ENCODE measurements at places on chromosomes 16 and 17.
A peak's percentile ranks its signal among the peaks of the same experiment; 100 is the strongest.

GRCh38 chr17:8728971-8729370 is 15.7 kb downstream of the CCDC42 start:
- no peak for DNase-seq

GRCh38 chr17:229709-230394 is 48.4 kb upstream of the DOC2B start:
- DNase-seq, result no peak

- no peak for DNase-seq
Measured at GRCh38 chr17:28724500-28725165, 1.4 kb downstream of the TLCD1 start.

- DNase-seq, result no peak
Measured at GRCh38 chr17:77733576-77734296, 224.8 kb upstream of the TNRC6C start.

- no peak for DNase-seq
Measured at GRCh38 chr16:84888450-84888849, 68.7 kb downstream of the CRISPLD2 start.

- no peak for DNase-seq
Measured at GRCh38 chr16:10154389-10154788, 27.8 kb downstream of the GRIN2A start.

GRCh38 chr16:84199861-84200260 is 8.9 kb downstream of the ADAD2 start:
- DNase-seq, result no peak

GRCh38 chr16:87635541-87636049 is 33.3 kb downstream of the JPH3 start:
- DNase-seq, result peak; percentile 8

DNA sequence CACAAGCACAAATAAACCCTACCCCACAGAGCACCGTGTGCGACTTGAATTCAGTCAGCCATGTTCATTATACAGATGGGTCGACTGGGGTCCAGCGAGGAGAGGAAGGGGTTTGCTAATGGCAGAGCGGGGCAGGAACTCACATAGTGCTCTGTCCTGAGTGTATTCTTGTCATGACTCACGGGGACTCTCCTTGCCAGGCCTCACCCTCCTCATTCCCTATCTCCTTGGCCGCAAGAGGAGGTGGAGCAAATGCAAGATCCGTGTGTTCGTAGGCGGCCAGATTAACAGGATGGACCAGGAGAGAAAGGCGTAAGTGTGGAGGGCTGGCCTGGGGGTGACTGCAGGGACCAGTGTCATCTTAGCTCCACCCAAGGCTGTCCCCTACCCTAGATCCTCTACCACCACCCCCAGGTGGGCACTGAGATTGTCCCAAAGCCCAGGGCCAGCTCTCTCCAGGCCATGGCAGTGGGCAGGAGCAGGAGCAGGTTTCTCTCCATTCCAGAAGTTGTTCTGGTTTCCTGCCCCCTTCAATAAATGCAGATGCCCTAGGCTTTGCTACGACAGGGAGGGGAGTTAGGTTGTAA is 29.4 kb downstream of the SLC12A3 start:
- no peak for DNase-seq

- no peak for DNase-seq
Measured at GRCh38 chr17:46730679-46731078, 87.8 kb downstream of the WNT3 start.

DNA sequence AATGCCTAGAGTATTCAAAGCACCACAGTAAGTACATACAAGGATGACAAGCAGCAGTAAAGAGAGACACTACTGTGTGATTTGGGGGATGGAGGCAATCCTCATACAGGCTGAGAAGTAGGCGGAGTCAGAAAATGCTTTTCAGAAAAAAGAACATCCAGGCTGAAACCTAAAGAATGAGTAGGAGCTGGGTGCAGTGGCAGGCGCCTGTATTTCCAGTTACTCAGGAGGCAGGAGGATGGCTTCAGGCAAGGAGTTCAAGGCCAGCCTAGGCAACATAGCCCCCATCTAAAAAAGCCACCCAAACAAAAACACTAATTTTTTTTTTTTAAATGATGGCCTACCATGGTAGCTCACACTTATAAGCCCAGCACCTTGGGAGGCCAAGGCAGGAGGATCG is 10.3 kb downstream of the KANSL1 start:
- no peak for DNase-seq

DNA sequence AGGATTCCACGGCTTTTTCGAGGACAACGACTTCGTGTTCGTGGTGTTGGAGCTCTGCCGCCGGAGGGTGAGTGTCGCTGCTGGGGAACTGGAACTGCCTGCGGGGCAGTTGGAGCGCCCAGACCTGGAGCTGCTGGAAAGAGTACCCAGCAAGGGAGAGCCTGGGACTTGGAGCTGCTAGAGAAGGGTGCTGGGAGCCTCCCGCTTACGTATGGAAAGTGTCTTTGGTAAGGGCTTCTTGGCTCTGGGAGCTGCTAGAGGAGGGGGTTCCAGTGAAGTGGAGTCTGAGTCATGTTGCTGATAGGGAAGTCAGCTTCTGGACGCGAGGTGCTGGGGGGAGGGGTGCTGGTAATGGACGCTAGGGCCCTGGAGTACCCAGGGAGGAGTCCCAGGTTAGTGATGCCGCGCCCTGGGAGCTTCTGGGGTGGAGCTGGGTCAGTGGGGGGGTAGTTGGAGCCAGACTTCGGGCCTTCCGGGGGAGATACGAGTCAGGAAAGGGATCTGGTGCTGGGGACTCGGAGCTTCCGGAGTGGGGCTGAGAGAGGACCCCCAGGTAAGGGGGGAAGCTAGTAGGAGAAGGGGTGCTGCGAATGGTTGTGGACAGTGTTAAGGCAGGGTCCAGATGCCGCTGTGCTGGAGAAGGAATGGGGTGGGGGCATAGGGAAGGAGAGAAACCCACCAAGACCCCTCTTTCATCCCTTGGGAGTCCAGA is 741 bp downstream of the PLK1 start:
- peak; percentile 30 for DNase-seq

DNA sequence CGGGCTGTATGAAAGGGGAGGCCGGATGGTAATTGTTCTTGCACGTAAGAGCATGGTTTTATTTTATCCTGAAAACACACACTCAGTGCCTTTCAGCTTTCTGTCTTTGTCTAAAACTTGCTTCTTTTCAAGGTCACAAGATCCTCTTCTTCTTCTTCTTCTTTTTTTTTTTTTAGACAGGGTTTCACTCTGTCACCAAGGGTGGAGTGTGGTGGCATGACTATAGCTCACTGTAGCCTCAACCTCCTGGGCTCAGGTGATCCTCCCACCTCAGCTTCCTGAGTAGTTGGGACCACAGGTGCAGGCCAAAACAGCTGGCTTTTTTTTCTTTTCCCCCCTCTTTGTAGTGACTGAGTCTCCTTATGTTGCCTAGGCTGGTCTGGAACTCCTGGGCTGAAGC is 15.9 kb upstream of the ZNF629 start:
- DNase-seq, result no peak

- no peak for DNase-seq
Measured at GRCh38 chr17:32277284-32277683, 11.7 kb downstream of the RHBDL3 start.

DNA sequence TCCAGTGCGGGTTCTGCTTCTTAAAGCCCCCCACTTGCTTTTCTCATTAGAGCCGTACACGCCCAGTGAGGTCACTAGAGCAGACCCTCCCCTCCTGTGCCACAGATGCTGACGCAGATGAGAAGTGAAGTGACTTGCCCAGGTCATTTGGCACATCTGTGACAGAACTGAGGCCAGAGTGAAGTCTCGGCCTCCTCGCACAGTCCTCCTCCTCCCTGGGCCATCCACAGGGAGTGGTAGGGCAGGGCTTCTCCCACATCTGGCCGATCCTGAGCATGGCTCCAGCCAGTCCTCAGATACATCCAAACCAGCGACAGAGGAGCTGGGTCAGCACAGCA is 15.3 kb upstream of the TBX2 start:
- DNase-seq, result no peak

GRCh38 chr16:16096121-16096857 is 127.0 kb downstream of the ABCC6 start:
- DNase-seq, result no peak

DNA sequence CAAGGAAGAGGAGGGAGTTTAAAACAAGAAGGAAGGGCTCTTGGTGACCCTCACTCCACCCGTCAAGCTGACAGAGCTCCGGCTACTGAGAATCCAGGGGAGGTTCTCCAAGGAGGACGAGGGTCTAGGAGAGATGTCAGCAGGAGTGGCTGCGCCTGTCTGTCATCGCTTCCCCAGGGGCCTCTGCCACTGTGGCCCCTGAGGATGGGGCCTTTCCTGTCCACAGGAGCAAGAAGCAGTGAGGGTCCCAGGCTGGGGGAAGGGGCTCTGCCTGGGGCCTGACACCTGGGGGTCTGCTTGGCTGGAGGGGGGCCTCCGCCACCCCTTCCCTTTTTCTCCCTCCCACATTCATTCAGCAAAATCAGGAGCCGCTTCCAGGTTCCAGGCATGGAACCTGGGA is 66.5 kb upstream of the TNRC6C start:
- DNase-seq, result no peak

- DNase-seq, result no peak
Measured at GRCh38 chr17:59621771-59622170, 2.1 kb downstream of the CLTC start.

- no peak for DNase-seq
Measured at GRCh38 chr16:30087181-30087898, 4.4 kb downstream of the TBX6 start.

DNA sequence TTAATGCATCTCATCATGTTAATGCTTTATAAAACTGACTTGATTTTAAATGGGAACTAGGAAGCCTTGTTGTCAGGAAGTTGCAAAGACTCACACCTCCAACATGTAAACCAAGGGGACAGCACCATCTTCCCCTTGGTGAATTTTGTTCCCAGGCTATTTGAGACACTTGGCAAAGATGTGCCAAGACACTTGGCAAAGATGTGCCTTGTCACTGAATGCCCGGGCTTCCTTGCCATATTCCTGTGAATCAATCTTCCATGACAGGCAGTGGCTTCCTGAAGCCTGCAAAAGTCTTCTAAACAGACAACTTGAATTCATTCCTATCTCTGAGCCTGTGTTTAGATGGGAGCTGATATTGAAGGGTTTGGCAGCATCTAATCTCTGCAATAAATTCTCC is 465.4 kb upstream of the C16orf82 start:
- DNase-seq, result no peak

DNA sequence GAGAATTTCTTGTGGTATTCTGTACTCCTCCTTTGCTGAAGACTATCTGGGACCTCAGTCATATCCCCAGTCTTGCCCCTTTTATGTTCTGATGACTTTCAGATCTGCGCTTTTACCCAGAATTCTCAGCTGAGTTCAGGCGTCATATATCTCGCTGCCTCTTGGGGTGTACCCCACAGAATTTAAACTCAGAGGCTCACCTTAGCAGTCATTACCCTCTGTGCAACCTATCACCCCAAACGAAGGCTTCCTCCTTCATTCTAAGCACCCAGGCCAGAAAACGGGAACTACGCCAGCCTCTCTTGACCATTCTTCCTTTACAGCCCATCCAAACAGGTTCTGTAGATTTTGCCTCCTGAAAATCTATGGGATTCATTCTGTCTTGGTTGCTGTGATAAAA is 574.8 kb upstream of the C16orf82 start:
- DNase-seq, result no peak

DNA sequence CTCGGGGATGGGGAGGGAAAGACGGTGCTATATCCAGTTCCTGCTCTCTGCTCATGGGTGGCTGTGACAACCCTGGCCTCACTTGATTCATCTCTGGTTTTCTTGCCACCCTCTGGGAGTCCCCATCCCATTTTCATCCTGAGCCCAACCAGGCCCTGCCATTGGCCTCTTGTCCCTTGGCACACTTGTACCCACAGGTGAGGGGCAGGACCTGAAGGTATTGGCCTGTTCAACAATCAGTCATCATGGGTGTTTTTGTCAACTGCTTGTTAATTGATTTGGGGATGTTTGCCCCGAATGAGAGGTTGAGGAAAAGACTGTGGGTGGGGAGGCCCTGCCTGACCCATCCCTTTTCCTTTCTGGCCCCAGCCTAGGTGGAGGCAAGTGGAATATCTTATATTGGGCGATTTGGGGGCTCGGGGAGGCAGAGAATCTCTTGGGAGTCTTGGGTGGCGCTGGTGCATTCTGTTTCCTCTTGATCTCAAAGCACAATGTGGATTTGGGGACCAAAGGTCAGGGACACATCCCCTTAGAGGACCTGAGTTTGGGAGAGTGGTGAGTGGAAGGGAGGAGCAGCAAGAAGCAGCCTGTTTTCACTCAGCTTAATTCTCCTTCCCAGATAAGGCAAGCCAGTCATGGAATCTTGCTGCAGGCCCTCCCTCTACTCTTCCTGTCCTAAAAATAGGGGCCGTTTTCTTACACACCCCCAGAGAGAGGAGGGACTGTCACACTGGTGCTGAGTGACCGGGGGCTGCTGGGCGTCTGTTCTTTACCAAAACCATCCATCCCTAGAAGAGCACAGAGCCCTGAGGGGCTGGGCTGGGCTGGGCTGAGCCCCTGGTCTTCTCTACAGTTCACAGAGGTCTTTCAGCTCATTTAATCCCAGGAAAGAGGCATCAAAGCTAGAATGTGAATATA is 4.8 kb upstream of the LASP1NB start:
- no peak for DNase-seq

DNA sequence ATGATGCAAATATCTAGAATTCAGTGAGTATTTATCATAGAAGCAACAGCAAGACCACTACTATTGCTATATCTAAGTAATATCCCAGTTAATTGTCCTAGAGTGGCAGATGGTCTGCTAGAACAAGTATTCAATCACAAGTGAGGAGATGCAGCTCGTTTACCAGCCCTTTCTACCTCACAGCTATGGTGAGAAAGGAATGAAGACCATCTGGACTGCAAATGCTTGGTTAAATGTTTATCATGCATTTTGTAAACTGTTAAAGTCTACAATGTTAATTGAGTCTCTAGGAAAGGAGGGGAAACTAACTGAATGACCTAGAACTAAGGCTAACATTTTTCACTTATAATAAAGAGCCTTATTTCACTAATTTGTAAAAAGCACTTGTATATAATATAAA is 52.5 kb downstream of the CNOT1 start:
- no peak for DNase-seq

GRCh38 chr17:56834380-56835263 is 671 bp downstream of the DGKE start:
- peak; percentile 36 for DNase-seq

DNA sequence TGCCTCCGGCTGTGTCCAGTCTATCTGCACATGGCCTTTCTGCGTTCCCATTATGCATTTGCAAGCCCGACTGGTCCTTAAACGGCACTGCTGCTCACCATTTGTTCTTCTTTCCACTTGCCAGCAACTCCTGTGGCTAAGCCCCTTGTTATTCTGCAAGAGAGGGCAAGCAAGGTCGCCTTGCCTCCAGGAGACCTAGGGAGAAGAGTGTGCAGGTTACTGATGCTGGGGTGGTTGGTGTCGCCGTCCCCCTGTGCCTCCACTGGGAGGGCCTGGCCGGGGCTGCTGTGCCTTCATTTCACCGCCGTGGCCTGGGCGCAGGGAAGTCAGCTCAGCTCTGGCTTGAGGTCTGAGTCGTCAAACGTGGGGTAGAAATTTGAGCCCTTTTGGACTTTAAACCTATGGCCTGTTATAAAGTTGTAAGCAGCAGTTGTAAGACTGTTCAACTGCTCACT is 12.7 kb downstream of the SLC6A4 start:
- no peak for DNase-seq

GRCh38 chr16:82655072-82655714 is 28.4 kb downstream of the CDH13 start:
- peak; percentile 82 for DNase-seq

GRCh38 chr16:50267151-50267631 is 840 bp downstream of the ADCY7 start:
- peak; percentile 15 for DNase-seq

GRCh38 chr17:71934520-71934919 is 186.3 kb upstream of the SOX9 start:
- no peak for DNase-seq
